Left lung (tissue), 14 donors: ENCODE measurements at places on chromosomes 5 and 9.

DNA sequence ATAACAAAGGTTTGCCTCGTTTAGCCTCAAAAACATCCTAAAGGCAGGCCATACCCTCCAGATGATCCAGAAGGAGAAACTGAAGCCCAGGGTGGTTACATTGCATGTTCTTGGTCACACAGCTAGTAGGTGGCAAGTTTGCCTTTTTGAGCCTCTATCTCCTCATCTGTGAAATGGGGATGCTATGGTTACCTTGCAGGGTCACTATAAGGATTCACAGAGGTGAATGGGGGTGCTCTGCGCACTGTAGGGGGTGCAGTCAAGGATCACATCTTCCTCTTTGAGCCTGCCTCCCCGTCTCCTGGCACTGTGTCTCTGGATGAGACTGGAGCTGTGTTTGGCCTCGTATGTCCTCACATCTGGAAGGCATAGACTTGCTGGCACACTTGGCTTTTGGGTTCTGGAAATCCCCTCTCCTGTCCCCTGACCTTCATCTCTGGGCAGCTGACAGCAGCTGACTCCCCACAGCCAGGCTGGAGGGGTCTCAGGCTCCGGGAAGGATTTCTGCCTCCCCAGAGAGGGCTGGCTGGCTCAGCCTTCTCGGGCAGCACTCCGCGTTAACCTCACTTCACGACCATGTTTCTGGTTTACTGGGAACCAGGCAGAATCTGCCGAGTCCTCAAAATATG lies 167.7 kb downstream of the RGS3 start:
- DNase-seq, result peak; percentile 30

DNA sequence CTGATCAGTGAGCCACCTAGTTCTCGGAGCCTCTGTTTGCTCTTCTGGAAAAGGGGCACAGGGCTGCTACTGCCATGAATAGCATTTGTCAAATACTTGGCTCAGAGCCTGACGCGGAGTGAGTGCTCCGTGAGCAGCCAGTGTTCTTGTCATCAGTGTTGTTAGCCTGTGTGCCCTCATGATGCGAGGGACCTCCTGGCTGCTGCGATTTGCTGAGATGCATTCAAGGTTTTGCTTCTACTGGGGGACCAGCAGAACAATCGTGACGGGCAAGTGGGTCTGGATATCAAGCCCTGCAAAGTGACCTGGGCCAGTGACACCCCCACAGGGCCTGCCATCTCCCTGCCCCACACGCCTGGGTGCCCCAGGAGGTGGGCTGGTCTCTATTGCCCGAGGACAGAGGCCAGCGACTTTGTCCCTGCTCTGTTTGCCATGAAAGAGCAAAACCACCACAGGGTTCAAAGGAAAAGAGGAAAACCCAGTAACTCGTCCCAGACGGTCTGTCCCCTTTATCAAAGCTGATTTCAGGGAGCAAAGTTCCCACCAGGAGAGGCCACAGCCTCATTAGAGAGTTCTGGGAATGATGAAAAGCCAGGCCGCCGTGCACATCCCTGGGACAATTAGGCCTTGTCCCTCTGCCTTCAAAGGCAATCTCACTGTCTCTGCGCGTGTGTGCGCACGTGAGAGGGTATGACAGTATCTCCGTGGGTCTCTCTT lies 86.5 kb upstream of the LMX1B start:
- no peak for DNase-seq

DNA sequence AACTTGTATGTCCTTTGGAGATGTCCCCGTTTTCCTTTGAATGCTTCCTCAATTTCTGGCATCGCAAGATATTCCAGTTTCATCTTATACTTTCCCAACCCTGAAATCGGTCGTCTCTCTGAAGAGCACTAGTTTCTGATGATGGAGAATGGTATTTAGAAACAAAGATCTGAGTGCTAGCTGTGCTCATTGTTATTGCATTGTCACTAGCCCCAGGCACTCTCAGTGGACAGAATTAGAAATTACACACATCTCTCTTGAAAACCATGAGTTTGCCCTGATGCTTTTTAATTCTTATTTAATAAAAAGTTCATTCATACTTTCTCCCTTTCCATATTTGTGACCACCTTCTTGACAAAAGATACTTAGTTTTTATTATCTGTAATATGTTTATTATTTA lies 67.7 kb downstream of the C9orf152 start:
- DNase-seq, result no peak

- no peak for DNase-seq
Measured at GRCh38 chr5:156522651-156523529, 195.9 kb downstream of the SGCD start.

DNA sequence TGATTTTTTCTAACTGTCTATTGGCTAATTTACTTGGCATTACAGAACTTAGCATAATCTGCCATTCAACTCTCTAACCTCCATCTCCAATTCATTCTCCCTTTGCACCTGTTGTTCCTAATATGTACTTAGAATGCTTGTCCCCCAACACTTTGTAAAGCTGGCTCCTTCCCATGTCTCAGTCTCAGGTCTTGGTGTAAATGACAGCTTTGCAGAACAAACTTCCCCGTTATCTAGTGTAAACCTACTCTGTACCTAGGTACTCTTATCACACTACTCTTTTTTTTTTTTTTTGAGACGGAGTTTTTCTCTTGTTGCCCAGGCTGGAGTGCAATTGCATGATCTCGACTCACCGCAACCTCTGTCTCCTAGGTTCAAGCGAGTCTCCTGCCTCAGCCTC lies 77.2 kb upstream of the CTNNA1 start:
- DNase-seq, result no peak

DNA sequence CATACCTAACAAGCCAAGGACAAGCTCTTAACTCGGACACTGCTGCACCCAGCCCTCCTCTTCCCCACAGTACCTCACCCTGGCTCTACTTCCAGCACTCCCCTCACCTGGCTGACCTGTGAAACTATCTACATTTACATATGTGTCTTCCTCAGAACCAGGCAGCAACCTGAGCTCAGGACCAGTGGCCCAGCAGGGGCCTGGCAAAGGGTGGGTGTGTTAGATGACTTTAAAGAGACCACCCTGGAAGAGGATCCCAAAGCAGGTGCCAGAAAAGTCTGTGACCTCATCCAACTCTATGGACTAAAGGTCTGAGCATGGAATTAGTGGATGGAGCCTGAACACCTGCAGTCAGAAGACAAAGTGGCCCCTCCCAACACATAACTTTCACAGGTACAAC lies 400.9 kb downstream of the SPOCK1 start:
- DNase-seq, result no peak

DNA sequence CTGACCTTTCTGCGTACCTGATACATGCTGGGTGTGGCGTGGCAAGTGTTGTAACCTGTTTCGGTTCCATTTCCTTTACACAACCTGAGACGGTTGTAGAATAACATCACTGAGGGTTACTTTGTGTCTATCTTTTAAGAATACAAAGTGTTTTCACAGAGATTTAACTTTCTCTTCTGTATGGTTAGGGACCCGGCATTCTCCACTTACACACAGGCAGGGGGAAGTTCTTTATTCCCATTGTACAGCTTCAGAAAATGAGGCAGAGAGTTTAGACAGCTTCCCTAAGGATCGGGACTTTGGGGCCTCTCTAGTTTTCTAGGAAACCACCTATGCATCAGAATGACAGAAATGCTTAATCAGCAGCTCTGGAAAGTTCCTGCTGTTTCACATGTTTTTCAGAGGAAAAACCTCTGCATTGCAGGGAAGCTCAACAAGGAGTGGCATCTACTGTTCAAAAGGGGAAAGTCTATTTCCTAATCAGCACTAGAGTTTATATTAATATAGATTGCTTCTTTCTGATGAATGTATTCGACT lies 41.3 kb downstream of the CAST start:
- DNase-seq, result no peak

GRCh38 chr5:131521252-131521651 lies 113.8 kb downstream of the RAPGEF6 start:
- no peak for DNase-seq

GRCh38 chr9:93617273-93617672 lies 40.9 kb downstream of the PHF2 start:
- DNase-seq, result no peak

DNA sequence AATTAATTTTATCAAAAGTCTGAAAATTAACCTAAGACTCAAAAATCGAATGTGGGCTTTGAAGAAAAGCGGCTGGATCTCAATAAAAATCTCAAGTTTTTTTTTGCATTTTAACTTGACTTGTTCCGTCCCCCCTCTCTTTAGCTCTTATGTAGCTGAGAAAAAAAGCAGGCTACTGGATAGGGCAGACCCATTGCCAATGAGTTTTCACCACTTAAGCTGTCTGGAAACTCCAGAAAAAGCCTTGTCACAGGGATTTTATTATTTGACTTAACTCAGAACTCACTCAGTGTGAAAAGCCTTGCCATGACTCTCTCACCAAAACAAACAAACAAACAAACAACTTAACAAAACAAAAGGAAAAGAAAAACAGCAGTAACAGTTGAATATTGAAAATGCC lies 247.4 kb downstream of the CDH9 start:
- no peak for DNase-seq

- peak; percentile 10 for DNase-seq
Measured at GRCh38 chr5:135304352-135305221, 94.4 kb downstream of the MACROH2A1 start.

GRCh38 chr5:168528521-168529373 lies at the start of gene FBLL1:
TSS of gene FBLL1 (plus strand) at chr5:168529305. CDS start at chr5:168529505, 200 bp downstream.
- peak; percentile 40 for DNase-seq

- no peak for DNase-seq
Measured at GRCh38 chr5:105817416-105817815, 1853.3 kb downstream of the EFNA5 start.
